Left lung (tissue), 14 donors: ENCODE measurements at places on chromosomes 1 and 21.

GRCh38 chr1:9882296-9882944, 27.6 kb downstream of the CTNNBIP1 start:
- H3K27ac ChIP-seq = no peak overlapping the region
- no peaks in the 10 kb centered on the region for H3K27me3 ChIP-seq
- no peak overlapping the region for H3K4me3 ChIP-seq
- DNase-seq = no peak
- no peaks in the 10 kb centered on the region for H3K4me1 ChIP-seq

GRCh38 chr1:167404908-167405307, 113.4 kb downstream of the CD247 start:
- DNase-seq = no peak
- H3K4me1 ChIP-seq = peaks cover 7% of the 10 kb centered on the region
- H3K27me3 ChIP-seq = no peaks in the 10 kb centered on the region
- H3K27ac ChIP-seq = no peak overlapping the region
- peaks cover 11% of the 10 kb centered on the region for H3K36me3 ChIP-seq

DNA sequence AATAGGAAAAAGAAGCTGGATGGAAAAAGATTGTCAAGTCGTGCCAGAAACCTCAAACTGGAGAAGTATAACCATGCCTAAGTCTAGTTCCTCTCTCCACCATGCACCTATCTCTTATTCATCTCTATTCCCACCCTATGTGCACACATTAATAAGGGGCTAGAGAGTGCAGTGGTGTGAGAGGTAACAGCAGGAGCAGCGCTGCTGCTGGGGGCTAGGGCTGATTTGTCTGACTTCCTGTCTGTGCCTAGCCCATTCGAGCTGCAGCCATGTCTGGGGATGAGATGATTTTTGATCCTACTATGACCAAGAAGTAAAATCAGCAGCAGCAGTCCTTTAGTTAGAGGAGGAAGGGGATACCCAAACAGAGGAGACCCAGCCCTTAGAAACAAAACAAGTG, 43.0 kb downstream of the TRIM33 start:
- no peaks in the 10 kb centered on the region for H3K27me3 ChIP-seq
- no peak for DNase-seq
- H3K27ac ChIP-seq = no peak overlapping the region
- H3K4me1 ChIP-seq = peaks cover 31% of the 10 kb centered on the region
- no peaks in the 10 kb centered on the region for H3K36me3 ChIP-seq

DNA sequence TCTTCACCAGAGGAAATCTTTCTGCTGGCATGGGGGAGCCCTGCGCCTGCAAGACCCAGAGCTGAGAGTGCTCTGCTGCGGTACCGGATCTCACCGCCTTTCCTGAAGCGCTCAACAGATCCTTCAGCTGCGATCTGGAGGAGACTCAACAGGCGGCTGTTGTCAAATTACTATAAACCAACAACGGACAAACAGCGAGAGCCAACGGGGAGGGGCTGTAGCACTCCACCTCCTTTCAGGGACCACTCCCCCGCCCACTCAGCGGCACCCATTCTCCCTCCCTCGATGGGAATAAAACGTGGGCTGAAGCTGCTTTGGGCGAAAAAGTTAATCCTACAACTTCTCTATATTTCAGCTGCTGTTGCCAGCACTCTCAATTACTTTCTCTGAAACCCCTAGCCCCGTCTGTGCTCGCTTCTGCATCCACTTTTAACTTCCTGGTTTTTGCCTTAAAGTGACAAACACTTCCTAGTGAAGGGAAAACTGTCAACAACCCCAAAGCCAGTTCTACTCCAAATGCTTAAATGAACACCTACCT, at the start of gene FMO5:
Gene FMO5, minus strand, starts transcription at position 147 of the 538 bp plus-strand sequence. CDS start 310 bp downstream, outside the sequence.
- H3K27ac ChIP-seq = peak within 1 kb of the TSS; percentile 82
- H3K4me3 ChIP-seq = peak within 1 kb of the TSS; percentile 45
- H3K4me1 ChIP-seq = no peaks in the 10 kb centered on the region
- no peaks in the 10 kb centered on the region for H3K36me3 ChIP-seq
- peak; percentile 83 for DNase-seq

DNA sequence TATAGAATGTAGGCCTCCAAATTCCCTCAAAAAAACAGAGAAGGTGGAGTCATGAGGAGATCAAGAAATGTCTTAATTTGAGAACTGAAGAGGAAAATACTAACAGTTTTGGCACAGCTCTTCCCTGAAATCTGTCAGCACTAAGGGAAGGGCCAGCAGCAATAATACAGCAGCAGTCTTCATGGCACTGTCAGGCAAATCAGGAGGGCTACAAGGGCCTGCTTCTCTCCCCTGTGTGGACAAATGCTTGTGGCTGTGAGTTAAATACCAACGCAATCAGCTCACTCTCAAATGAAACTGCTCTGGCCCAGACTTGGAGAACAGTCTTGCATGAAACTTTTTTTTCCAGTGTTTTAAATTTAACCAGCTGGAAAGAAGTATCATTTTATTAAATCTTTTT, 20.5 kb upstream of the CNN3 start:
- no peak for DNase-seq
- H3K4me3 ChIP-seq = no peak overlapping the region
- no peak overlapping the region for H3K27ac ChIP-seq
- H3K4me1 ChIP-seq = no peaks in the 10 kb centered on the region

DNA sequence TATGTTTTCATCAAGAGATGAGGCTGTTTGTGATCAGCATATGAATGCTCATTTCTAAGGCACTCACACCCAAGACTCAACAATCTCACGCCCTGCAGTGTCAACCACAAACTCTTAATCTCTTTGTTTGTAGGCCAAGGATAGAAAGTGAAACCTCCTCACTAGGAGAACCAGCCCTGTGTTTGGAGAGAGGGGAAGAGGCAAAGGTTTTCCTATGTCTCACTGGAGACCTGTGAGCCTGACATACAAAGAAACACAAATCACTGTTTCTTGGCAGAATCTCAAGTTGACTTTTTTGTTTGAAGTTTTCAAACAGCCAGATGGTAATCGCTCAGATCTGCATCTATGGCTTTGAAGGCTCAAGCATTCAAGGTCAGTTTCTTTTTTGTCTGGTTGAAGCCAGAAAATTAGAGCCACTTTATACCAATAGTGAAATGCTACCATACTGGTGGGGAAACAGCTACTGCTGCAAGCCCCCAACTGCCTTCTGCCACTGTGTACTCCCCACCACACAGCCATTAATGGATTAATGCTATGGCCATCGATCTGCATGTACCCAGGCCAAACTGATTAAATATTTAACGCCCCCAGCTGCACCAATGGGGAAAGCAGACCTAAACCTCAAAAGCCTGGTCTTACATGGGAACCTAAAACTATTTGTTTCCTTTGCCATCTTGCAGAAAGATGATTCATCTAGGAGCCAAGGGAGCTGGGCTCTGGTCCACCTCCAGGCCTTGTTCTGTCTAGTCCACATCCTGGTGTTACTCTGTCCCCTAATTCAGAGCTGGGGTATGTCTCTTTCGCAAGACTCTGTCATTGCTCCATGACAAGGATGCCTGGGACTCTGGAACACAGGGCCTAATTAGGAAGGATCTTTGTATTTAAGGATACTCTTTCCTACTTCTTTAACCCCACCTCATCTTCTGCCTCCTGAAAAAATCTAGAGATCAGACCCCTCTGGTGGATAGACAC, 16.3 kb downstream of the PDZK1 start:
- H3K36me3 ChIP-seq = no peaks in the 10 kb centered on the region
- H3K27ac ChIP-seq = no peak overlapping the region
- no peak overlapping the region for H3K4me3 ChIP-seq
- no peaks in the 10 kb centered on the region for H3K27me3 ChIP-seq

DNA sequence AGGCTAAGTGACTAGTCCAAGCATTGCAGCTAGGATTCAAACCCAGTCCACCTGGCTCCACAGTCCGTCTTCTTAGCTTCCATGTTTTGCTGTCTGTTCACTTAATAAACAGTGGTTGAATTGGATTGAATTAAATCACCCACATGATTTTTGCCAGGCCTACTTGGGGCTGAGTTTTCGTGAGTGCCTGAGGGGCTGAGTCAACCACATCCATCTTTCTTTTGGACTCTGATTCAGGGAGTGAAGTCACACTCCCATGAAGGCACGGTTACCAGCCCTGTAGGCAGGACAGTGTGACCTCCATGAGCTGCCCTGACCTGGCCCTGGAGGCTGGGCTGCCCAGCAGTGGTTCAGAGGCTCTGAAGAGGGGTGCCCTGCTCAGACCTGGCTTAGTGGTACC, 123.7 kb downstream of the ACTL8 start:
- no peak overlapping the region for H3K4me3 ChIP-seq
- no peaks in the 10 kb centered on the region for H3K4me1 ChIP-seq
- no peak overlapping the region for H3K27ac ChIP-seq
- H3K27me3 ChIP-seq = peaks cover 15% of the 10 kb centered on the region
- DNase-seq = no peak

DNA sequence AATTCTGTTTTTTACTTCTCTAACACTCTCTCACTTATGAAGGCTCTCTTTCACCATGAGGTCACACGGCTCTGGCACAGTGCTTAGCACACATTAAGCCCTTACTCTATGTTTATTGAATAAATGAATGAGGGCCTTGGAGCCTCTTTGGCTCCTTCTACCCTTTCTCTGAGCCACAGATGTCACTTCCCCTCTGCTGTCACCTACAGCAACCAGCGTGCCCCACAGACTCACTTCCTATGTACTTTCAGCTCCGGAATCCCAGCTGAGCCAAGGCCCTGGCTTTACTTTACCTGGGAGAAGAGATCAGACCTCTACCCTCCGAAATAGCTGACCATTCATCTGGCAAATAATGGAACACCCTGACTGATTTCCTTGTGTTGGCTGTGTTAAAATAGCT, 53.7 kb upstream of the HMCN1 start:
- no peaks in the 10 kb centered on the region for H3K36me3 ChIP-seq
- H3K27ac ChIP-seq = peak overlapping the region; percentile 39
- no peak overlapping the region for H3K4me3 ChIP-seq
- peaks cover 24% of the 10 kb centered on the region for H3K4me1 ChIP-seq

- H3K27ac ChIP-seq = peak overlapping the region; percentile 85
- peaks cover 31% of the 10 kb centered on the region for H3K4me1 ChIP-seq
- DNase-seq = no peak
- H3K36me3 ChIP-seq = no peaks in the 10 kb centered on the region
These were observed 86.1 kb downstream of the FASLG start for GRCh38 chr1:172745014-172745413.

DNA sequence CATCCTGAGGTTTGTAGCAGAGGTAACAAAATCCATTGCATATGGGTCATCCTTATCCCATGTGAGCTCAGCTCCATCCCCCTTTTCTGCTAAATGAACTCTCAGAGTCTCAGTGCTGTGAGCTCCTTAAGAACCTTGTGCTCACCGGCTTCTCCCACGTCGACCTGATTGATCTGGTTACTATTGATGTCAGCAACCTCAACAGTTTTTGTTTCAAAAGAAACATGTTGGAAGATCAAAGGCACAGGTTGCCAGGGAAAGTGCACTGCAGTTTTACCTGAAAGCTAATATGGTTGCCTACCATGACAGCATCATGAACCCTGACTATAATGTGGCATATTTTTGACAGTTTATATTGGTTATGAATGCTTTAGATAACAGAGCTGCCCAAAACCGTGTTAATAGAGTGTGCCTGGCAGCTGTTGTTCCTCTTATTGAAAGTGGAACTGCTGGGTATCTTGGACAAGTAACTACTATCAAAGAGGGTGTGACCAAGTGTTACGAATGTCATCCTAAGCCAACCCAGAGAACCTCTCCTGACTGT, 131.4 kb downstream of the HS2ST1 start:
- H3K4me3 ChIP-seq = no peak overlapping the region
- no peaks in the 10 kb centered on the region for H3K4me1 ChIP-seq
- H3K36me3 ChIP-seq = no peaks in the 10 kb centered on the region
- no peaks in the 10 kb centered on the region for H3K27me3 ChIP-seq
- no peak overlapping the region for H3K27ac ChIP-seq
- no peak for DNase-seq

GRCh38 chr1:154629675-154630073, 21.7 kb upstream of the ADAR start:
- no peak for DNase-seq
- H3K27me3 ChIP-seq = no peaks in the 10 kb centered on the region
- no peaks in the 10 kb centered on the region for H3K36me3 ChIP-seq
- H3K27ac ChIP-seq = no peak overlapping the region
- peaks cover 5% of the 10 kb centered on the region for H3K4me1 ChIP-seq

DNA sequence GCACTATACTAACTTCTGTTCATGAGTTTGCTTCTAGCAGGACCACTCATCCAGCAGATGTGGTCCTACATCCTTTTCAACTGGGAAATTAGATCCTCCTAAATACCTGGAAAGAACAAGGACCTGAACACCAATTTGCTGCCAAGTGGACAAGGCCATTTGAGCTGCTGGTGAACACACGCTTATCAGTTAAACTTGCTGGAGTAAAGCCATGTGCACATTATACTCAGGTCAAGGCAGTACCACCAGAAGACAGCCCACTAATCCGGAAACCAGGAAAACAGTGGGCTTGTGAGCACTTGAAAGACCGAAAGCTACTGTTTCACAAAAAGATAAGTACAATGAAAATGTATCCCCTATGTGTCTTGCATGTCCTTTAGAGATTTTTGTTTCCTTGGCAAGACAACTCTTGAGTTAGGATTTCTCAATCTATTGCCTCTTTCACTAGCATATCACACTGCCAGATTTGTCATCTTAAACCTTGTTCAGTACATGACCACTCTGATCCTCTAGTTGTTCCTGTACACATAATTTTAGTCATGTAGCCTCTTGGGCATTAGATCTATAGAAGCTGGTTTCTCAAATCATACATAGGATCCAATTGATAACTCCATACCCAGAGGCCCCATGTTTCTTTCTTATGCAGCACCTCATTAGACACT, 4.5 kb upstream of the REN start:
- no peaks in the 10 kb centered on the region for H3K36me3 ChIP-seq
- no peak overlapping the region for H3K4me3 ChIP-seq
- no peaks in the 10 kb centered on the region for H3K4me1 ChIP-seq
- no peak overlapping the region for H3K27ac ChIP-seq
- H3K27me3 ChIP-seq = no peaks in the 10 kb centered on the region
- no peak for DNase-seq

GRCh38 chr21:38597421-38597820, 99.1 kb upstream of the ERG start:
- no peak overlapping the region for H3K4me3 ChIP-seq
- no peaks in the 10 kb centered on the region for H3K4me1 ChIP-seq
- no peak for DNase-seq

DNA sequence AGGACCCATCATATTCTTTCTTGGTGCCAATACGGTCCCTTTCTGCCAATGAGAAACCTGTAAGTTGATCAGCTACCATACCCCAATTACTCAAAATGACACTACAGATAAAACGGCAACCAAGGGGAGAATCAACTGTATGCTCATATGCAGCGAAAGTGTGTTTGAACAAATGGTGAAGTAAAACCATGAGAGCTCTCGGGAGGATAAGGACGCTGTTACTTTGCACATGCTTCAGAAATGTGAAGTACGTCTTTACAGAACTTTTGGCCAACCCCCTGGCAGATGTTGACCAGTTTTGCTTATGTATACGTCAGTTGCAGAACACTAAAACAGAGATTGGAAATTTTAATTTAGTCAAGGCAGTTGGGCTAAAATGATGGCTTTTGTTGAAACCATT, 79.6 kb downstream of the PROX1 start:
- H3K27ac ChIP-seq = no peak overlapping the region
- no peak for DNase-seq
- no peaks in the 10 kb centered on the region for H3K4me1 ChIP-seq
- H3K27me3 ChIP-seq = peaks cover 5% of the 10 kb centered on the region
- H3K4me3 ChIP-seq = no peak overlapping the region

- no peak overlapping the region for H3K4me3 ChIP-seq
- peaks cover 5% of the 10 kb centered on the region for H3K4me1 ChIP-seq
- H3K27ac ChIP-seq = peak overlapping the region; percentile 66
- no peaks in the 10 kb centered on the region for H3K36me3 ChIP-seq
- DNase-seq = no peak
- no peaks in the 10 kb centered on the region for H3K27me3 ChIP-seq
These were observed 9.5 kb upstream of the CLIC4 start for GRCh38 chr1:24735509-24736375.
